Renal cortical epithelial cell (primary cell): ENCODE measurements at places on chromosomes 2 and 18. TPM values are rescaled to one million over a fixed set of nuclear protein-coding genes. Genes with fewer than 3 reads are reported as not detected.

Gene HOXD1
- total RNA-seq = 4.2 and 15.7 TPM in 2 replicates

Gene CPSF3
- total RNA-seq = 99.7 and 103 TPM in 2 replicates

Gene C2orf15
- total RNA-seq = 5.6 and 9.2 TPM in 2 replicates

Gene IL37
- not detected in 2 replicates for total RNA-seq

Gene LRRC30
- total RNA-seq = not detected in 2 replicates
